ENCODE measurements at places on chromosomes 2 and 18.

DNA sequence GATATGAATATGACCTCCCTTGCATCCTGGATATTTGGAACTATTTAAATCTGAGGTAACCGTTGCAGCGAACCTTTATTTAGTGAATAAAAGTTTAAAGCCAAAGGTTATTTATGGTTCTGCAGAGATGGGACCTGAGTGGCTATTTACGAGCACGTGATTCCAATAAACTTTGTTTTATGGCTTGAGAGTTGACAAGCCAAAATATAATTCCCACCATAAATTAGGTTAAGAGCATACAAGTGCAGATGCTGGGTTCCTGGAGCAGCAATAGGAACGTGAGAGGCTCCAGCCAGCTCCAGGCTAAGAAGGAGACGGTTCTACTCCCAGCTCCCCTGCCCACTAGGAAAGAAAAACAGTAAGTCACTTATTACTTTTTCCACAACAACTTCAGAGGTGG is 5.2 kb upstream of the HOXD4 start:
- DNase-seq = no peak

DNA sequence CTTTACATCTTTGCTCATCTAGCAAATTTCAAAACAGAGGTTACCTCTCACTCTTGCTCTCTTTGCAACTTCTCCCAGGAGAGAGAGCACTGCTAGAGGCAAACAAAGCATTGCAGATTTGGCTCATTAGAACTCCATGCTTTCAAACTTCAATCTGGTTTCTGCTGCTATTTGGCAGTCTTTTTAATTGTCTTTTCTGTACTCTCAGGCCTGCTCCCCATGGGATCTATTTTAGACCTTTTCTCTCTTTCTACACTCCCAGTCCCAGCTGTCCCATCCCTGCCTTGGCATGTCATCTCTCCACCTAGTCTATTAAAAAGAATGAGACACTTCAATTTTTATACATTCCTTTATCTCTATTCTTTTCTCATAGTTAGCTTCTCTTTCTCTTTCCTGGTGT is 15.2 kb downstream of the KCNJ3 start:
- DNase-seq = no peak

DNA sequence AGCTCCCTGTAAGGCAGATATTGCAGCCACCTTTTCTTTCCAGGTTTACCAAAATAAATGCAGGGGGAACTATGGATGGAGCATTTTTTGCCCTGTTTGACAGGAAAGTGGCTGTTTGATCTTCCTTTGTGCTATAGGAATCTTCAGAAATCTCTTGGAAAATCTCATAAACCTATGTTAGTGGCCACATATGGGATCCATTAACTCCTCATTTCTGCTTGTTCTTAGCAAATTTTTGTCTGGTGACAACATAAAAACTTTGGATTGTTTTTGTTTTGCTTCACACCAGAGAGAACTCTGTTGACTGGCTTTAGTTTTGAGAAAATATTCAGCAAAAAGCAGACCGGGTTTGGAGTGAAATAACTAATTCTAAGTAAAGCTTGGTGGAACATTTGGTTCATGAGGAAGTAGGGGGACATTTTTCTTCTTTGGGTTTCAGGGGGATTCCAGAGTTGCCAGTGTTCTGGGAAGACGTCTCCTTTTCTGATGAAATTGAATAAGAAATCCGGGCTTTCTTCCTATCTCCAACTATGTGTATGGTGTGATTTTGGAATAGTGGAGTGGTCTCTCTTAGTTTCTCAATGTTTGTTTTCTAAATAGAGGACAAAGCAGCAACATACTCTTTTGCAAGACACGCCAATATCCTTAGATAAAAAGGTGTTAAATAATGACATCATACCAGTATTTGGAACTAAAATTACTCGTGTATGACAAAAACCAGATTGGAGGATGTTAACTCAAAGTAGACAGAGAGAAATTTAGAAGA is 174.4 kb downstream of the ICOS start:
- DNase-seq = no peak

DNA sequence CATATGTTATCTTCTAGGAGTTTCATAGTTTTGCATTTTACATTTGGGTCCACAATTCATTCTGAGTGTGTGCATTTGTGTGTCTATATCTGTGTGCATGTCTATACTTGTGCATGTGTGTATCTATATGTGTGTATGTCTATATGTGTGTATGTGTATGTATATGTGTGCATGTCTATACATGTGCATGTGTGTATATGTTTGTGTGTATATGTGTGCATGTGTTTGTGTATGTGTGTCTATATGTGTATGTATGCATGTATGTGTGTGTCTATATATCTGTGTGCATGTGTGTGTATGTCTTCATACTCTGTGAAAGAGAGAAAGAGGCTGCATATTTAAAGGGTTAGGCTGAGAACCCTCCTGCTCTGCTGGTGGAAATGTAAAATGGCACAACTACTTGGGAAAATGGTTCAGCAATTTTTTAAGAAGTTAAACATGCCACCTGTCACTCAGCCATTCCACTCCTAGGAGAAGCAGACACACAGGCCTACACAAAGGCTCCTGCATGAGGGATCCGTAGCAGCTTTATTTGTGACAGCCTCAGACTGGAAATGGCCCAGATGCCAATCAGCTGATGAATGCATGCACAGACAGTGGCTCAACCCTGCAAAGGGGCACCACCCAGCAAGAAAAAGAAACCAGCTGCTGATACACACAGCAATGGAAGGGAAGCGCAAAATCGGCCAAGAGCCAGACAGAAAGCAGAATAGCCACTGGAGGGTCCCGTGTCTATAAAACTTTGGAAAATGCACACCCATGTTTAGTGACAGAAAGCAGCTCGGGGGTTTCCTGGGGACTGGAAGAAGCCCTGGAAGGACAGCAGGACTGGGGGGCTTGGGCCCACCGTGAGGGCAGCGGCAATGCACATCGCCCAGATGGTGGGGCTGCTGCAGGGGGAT is 146.8 kb downstream of the SEPTIN10 start:
- no peak for DNase-seq

GRCh38 chr2:198701481-198701880 is 756.3 kb downstream of the SATB2 start:
- DNase-seq = no peak

DNA sequence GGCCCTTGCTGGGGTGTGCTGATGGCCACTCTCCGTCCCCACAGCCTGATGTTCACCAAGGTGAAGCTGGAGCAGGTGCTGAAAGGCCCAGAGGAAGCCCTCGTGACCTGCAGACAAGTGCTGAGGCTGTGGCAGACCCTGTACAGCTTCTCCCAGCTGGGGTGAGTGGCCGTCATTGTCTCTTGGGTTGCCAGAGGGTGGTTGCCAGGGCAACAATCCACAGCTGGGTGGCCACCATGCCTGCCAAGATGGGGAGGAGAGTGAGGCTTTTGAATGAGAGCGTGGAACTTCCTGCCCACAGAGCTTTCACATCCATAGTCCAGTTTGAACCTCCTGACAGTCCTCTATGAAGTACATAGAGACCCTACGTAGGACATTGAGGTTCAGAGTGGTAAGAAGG is 108.8 kb downstream of the STPG4 start:
- no peak for DNase-seq

- no peak for DNase-seq
These were observed 40.5 kb upstream of the ATG16L1 start for GRCh38 chr2:233210843-233211547.

DNA sequence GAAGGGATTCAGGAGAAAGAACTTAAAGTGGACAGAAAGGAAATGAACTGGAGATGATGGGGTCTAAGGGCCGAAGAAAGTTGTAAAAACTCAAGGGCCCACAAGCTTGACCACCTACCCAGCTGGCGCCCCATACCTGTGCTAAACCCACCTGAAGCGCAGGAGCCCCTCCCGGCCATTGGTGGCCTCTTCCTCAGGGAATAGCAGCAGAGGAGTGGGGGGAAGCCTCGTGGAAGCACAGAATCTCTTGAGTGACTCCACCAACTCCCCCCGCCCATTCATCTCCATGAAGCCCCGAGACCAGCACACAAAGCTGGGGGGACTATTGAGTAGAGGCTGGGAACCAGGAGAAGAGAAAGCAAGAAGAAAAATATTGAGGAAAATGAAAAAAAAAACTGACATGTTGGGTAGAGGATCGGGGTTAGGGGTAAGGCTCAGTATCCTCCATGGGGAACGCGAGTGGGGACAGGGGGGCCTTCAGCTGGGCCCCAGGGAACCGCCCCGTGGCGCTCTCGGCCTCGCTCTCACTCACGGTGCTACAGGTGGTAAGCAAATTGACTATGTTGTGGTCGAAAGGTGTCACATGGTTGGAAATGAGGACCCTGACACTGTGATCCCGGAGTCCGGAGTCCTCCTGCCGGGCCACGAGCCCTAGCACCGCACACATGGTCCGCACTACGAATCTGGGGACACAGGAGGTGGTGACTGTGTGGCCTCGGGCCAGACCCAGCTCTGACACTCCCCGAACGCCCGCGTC is 728 bp downstream of the AUP1 start:
- no peak for DNase-seq

- DNase-seq = no peak
These were observed 198.9 kb downstream of the NYAP2 start for GRCh38 chr2:225598426-225598825.

- DNase-seq = no peak
These were observed 105.1 kb downstream of the BCL2L11 start for GRCh38 chr2:111225856-111226255.

DNA sequence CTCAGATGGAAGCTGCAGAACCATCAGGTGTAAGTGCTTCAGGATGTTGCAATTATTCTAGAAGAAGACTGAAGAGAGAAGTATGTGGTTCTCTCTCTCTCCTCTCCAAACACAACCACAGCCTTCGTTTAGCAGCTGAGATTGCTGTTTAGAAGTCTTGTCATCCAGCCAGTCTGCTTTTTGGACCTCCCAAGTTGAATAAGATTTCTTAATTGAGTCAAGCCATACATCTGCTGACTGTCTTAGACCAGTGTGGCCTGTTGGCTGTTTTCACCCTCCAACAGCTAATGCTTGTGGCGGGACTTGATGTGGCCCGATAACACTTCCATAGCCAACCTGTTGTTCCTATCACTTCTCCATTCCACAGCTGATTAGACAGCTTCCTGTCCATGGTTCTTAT is 91.3 kb upstream of the TMEM17 start:
- DNase-seq = no peak

DNA sequence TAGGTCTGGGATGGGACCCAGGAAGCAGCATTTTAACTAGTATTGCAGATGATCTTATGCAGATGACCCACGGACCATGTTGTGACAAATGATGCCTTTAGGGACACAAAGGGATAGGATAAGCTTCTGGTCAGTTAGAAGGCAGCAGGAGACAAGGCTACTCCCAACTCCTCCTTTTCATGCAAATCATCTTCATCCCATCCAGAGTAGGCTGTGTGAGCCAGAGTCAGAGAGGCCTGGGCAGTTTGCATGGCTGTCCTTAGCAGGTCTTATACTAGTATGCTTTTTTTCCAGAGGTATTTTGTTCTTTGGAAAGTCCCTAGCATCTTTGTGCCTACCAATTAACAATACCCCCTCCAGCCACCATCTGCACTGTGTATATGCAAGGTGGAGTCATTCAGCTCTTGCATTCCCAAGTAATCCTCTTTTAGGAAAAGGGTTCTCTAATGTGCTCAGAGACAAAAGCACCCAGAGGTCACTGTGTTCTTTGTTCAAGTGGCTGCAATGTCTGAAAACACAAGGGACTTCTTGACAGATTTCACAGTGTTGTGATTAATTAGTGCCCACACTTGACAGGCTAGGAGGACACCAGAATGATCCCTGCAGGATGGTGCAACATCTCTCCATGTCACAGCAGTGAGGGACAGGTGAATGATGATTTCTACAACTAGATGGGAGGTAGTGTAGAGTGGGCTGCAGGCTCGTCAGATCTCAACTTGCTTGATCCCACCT is 225.8 kb downstream of the NCKAP5 start:
- no peak for DNase-seq

DNA sequence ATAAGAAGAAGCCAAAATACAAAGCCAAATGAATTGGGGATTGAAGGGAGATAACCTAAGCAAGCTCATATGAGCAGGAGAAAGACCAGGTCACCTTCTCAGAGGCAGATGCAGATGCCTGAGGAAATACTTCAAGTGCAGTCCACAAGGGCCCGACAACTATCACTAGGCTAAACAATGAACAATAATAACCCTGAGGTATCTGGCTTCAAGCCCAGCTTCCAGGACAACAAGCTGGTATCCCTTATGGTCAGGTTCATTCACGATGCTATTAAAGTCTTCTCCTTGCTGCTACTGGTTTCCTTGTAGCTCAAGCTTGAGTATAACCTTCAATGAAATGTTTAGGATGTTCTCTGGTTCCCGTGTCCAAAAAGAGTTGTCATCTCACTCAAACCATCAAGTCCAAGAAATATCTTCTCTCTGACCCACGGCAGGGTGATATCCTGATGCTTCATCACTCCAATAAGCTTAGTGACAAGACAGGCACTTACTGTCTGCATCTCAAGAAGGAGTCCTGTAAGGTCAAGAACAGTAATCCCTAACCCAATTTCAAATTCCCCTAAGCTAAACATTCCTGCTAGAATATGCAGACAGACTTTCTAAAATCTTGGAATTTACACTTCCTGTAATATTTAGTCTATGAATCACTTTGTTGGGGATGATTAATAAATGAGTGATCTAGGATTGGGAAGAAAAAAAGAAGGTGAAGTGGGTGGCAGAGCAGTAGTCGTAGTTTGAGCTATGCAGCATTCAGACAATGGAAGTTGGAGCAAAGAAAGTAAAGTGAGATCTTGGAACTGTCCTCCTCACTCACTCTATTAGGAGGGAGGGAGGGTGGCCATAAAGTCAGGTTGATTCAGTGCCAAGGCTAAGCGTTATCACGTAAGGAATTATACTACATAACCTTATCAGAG is 33.1 kb downstream of the CHN1 start:
- DNase-seq = no peak

DNA sequence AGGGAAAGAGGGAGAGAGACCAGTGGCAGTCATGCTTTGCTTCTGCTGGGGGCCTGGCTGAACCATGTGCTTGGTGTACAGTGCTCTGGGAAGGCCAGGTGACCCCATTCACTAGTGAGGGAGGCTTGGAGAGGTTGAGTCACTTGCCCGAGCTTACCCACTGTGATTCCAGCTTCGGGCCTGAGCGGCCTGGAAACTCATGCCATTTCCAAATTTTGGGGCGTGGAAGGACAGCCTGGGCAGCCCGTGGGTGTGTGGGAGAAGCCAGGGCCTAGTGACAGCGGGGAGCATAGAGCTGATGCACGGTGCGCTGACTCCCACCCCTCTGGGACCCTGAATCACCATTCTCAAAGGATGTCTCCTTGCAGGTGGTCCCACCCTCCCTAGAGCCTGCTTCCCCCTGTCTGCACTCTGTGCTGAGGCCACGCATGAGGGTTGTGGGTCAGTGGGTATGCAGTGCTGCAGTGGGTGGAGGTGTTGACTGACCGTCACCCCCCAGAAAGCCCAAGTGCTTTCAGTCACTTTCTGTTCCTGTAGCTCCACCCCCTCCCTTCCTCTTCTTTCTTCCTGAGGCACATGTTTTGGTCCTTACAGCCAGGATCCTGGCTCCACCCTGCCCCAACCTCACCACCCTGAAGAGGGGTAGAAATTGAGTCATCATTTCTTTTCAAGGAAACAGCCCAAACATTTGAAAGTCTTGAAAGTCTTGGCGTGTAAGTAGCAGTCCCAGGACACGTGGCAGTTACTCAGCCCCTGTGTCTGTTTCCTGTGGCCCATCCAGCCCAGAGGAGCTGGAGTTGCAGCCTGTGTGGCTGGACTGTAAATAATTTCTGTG is 69.3 kb upstream of the MCFD2 start:
- DNase-seq = no peak
